ENCODE measurements at places on chromosomes 1 and 21. TPM values are rescaled to one million over a fixed set of nuclear protein-coding genes. Genes with fewer than 3 reads are reported as not detected.

Gene OR2L8
- not detected for polyA plus RNA-seq

Gene GPR52
- polyA plus RNA-seq: 0.10 TPM

Gene PLA2G2F
- polyA plus RNA-seq: not detected

Gene FAM72B
- 3.5 TPM for polyA plus RNA-seq

Gene RORC
- not detected for polyA plus RNA-seq

Gene ZP4
- not detected for polyA plus RNA-seq

Gene CYP4A22
- polyA plus RNA-seq: not detected

Gene SH2D5
- 4.9 TPM for polyA plus RNA-seq

Gene NBPF10
- polyA plus RNA-seq: 1.9 TPM

Gene SPRR2B
- not detected for polyA plus RNA-seq

Gene F11R
- 2.0 TPM for polyA plus RNA-seq

Gene SLC45A1
- 2.4 TPM for polyA plus RNA-seq

Gene NECTIN4
- 0.16 TPM for polyA plus RNA-seq

Gene TESK2
- 2.6 TPM for polyA plus RNA-seq

Gene MYBPH
- 0.09 TPM for polyA plus RNA-seq

Gene TMIGD3
- polyA plus RNA-seq: 0.11 TPM

Gene KPRP
- polyA plus RNA-seq: not detected

Gene LCE6A
- not detected for polyA plus RNA-seq

Gene UBASH3A
- not detected for polyA plus RNA-seq

Gene RBM11
- not detected for polyA plus RNA-seq

Gene BGLAP
- 0.12 TPM for polyA plus RNA-seq

Gene SYT14
- 3.7 TPM for polyA plus RNA-seq

Gene FAM151A
- polyA plus RNA-seq: not detected
